Stimulated activated naive CD8-positive, alpha-beta T cell treated with anti-CD3 and anti-CD28 coated beads, Interleukin-15, Interleukin-2, amounts not matched to agents 100 U/mL and 50 U/mL, for 24 hours (primary cell): ENCODE measurements at places on chromosomes 7 and 10.

- DNase-seq, result no peak
These were observed 64.5 kb downstream of the CYCS start for GRCh38 chr7:25060487-25061055.

DNA sequence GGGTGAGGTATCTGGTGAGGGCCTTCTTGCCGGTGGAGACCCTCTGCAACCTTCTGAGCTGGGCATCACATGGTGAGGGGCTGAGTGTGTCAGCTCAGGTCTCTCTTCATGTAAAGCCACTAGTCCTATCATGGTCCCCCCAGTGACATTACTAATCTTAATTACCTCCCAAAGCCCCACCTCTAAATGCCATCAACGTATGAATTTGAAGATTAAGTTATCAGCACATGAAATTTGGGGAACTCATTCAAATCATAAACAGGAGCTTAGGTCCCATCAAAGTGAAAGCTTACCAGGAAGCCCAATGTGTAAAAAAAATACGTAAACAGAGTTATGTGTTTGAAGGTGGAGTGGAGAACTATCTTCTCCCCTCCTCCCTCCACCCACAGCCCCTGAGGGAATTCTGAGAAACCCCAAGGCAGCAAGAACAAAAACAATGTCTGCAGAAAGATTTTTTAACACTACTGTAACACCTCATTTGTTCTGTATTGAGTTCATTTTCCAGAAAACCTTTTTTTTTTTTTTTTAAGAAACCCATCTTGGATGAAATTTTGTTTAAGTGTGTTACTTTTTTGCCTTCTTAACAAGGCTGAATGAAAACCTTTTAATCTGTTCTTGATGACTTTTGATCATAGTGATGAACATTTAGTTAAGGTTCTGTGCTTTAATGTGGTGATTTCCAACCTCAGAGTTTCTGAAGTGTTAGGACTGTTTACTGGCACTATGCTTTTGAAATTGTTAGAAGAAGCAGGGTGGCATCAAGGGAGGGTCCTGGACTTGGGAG, 19.1 kb upstream of the PCGF5 start:
- peak; percentile 53 for DNase-seq

DNA sequence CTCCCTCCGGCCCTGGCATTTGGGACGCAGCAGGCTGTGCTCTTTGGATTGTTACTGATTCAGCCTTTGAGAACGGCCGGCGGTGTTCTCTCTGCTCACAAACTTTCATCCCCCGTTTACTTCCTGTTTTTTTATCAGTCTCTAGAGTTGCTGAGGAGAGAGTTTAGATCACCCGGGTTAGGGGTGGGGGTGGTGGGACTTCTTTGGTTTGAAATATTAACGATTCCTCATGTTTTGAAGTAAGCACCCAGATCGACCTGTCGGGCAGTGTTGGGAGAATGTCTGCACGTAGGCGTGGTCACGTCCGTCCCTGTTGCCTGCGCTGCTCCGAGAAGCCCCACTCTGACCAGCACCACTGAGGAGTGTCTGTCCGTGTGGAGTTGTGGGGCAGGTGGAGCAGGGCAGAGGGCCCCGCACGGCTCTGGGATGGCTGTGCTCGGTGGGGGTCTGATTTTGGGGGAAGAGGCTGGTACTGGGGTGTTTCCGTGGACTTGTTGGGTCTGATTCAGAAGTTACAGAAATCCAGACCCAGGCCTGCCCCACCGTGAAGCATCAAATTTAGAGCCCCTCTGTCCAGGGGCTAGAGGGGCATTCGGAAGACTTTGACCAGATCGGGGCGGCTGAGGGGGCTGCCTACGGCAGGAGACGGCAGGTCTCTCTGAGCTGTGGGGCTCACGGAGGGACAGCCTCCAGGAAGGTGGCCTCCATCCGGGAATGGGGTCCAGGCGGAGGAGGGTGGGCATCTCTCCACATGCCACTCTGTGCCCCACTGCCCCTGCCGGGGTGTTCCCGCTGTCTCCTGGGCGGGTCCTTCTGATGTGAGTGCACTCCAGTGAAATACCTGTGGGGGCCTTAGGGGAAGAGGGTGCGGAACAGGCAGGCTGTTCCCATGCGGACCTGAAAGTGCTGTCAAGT, 7.4 kb downstream of the INPP5A start:
- no peak for DNase-seq

DNA sequence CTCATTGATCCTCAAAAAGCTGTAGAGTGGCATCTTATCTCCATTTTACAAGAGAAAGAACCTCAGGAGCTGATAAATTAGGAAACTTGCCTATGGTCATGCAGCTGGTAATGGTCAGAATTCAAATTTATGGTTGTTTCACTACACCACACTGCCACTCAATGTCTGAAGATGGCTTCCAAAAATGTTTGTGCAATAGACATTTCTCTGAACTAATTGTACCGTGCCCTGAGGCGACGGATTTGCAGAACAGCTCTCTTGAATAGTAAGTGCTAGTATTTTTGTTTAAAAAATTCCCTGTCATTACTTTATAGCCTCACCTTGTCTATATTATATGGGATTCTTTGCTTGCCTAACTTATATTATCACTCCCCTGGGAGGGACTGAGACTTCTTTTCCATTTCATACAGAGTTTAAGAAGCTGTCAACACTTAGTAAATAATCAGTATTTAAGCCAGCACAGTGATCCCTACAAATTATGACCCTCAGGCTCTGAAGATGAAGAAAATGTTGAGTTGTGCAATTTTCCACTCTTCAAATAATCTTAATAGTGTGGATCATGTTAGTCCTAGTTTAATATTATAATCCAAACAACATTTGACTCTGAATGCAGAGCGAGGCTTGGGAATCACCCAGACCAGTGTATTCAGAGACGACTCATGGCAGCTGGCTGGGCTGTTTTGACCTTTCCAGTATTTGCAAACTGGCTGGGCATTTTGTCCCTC, 346.6 kb downstream of the PTEN start:
- DNase-seq, result no peak

DNA sequence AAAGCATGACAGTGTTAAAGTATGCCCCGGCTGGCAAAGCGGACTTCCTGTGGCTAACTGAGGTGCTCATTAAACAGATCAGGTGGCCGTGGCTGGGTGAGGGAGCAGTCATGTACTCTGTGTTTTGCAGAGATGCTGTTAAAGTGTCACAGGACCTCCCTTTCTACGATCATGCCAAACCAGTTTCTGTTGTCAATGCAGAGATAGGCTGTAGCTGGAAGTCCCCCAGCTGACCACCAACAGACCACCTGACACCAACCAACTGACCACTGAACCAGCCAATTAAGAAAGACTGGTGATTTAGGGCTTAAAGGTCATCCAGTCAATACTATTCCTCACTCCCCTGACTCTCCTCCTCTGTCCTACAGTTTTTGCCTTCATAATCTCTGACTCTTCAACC, 431.1 kb upstream of the LRGUK start:
- no peak for DNase-seq

- no peak for DNase-seq
These were observed 162.0 kb upstream of the PLXNA4 start for GRCh38 chr7:132738254-132738653.

DNA sequence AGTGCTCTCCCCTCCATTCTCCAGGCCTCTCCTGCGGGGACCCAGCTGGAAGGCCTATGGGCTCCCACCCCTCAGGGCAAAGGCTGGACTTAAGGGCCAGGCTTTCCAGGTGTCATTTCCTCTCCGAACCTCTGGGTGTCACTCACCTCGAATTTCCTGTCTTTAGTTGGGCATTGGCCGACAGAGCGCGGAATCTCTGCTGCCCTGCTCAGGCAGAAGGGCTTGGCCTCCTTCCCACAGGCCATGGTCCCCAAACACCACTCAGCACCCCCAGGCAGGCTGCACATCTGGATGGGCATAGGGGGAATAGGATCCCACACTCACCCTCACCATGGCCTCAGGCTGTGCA, 212.9 kb downstream of the CCSER2 start:
- no peak for DNase-seq

DNA sequence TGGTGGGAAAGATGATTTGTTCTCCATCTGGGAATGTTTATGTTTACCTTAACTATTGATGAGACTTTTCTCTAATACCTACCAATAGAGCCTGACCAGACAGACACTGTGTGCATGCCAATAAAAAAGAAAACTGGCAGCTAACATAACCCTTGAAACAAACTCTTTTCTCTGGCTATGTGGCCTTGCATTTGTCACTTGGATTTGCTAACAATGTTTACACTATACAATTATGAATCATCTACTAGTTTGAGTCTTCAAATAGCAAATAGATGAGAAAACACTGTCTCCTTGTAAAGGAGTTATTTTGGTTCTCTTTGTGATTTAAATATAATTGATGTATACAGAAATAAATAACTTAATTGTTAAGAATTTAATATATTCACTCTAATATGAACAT, 273.1 kb downstream of the SEMA3D start:
- no peak for DNase-seq

DNA sequence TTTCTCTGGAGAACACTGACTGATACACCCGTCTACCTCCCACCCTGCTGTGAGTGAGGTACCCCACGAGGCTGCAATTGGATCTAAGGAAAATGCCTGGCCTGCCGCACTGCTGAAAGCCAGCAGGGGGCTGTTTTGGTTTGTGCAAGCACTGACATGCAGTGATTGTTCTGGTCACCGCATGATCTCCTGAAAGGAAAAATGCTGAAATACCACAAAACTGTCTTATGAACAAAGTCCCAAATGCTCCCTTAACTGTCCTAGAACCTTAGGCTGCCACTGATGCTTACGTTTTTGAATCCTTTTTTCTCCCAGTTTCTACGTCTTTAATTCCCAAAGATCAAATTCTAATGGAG, 132.7 kb downstream of the JCAD start:
- no peak for DNase-seq

GRCh38 chr10:43210556-43210955, 56.3 kb downstream of the RASGEF1A start:
- no peak for DNase-seq

DNA sequence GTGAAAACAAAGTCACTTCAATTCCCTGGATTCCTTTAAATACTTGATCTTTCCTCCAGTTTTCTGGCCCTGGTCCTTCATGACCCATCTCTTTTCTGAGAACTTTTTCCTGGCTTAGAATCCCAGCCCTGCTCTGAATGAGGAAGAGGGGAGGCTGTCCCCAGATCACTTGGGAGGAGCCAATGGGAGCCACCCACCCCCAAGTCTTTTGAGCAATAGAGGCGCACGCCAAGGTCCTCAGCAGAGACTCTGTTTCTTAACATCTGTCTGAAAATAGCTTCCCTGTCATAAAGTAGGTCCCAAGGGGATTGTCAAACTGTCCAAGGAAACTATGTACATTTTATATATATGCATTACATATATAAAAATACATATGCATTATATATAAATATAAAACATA, 126.8 kb downstream of the ADRA2A start:
- no peak for DNase-seq

- no peak for DNase-seq
These were observed 174.0 kb upstream of the KCTD7 start for GRCh38 chr7:66454600-66455225.

GRCh38 chr10:77641788-77642397, 4.3 kb upstream of the KCNMA1 start:
- peak; percentile 62 for DNase-seq

DNA sequence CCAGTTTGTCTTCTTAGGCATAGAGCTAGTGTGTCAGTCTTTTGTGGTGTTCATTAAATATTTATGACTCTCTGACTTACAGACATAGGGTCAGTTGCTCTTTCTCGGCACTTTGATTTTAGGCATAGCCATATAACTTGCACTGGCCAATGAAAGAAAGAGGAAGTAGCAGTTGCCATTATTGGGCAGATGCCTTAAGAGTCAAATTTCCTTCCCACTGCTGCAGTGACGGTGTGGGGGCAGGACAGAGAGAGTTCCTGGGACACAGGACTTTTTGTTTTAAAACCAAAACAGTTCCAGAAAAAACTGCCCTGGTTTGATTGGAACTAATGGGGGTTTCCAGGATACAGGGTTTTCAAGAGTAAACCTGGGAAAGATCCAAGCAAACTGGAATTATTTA, 60.2 kb upstream of the PHF14 start:
- DNase-seq, result no peak

DNA sequence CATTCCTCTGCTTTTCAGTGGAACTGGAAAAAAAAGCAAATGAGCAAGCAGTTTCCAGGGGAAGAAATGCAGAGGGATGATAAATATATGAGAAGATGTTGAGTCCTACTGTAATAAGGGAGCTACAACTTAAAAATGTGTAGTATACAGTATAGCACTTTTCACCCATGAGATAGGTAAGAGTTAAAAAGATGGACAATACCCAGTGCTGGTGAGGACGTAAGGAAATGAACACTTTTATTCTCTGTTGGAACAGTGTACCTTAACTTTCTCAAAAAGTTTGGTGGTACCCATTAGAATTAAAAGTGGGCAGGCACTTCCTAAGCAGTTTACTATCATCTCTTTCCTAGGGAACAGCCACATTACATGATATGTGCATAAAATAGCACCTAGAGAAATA, 2.7 kb upstream of the FAM170B start:
- no peak for DNase-seq

- peak; percentile 59 for DNase-seq
These were observed at the start of gene LANCL2 for GRCh38 chr7:55365205-55365674. Gene LANCL2 (plus strand): TSS chr7:55365337. CDS start chr7:55366026, 689 bp downstream.

DNA sequence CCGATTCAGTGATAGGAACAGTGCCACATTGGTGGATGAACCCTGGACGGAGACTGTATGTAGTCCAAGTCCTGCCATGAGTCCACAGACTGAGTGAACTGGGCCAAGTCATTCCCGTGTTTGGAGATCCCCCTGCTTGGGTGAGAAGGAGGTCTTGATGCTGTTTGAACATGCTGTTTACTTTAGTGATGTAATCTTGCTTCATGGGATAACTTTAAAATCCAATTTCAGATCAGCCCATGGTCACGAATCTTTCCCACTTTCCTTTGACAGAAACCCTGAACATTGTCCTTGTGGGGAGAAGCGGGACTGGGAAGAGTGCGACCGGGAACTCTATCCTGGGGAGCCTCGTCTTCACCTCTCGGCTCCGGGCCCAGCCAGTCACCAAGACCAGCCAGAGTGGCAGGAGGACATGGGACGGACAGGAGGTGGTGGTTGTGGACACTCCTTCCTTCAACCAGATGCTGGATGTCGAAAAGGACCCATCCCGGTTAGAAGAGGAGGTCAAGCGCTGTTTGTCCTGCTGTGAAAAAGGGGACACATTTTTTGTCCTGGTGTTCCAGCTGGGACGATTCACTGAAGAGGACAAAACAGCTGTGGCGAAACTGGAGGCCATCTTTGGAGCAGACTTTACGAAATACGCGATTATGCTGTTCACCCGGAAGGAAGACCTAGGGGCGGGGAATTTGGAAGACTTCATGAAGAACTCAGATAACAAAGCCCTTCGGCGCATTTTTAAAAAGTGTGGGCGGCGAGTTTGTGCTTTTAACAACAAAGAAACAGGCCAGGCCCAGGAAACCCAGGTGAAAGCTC, 26.6 kb downstream of the GIMAP8 start:
- DNase-seq, result no peak

DNA sequence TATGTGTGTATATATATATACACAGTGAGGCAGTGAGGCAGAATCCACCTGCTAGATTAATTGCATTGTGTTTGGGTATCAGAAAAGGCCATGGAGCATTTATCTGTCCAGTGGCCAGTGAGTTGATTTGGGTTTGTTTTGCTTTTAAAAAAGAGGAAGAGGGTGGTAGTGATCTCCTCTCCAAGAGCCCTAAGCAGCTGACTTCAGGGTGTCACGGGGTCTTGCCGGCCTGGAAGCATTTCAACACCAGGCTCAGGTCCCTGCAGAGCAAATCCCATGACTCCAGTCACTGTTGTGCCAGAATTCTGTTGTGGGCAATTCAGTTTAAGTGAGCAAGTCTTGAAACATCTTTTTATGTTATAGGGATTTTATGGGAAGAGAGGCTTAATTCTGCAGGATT, 30.6 kb upstream of the GPNMB start:
- no peak for DNase-seq
